ENCODE measurements at places on chromosomes 7 and 10. TPM values are rescaled to one million over a fixed set of nuclear protein-coding genes. Genes with fewer than 3 reads are reported as not detected.

GRCh38 chr7:157860406-157860805 lies 523.6 kb downstream of the DNAJB6 start:
- DNase-seq, result no peak

DNA sequence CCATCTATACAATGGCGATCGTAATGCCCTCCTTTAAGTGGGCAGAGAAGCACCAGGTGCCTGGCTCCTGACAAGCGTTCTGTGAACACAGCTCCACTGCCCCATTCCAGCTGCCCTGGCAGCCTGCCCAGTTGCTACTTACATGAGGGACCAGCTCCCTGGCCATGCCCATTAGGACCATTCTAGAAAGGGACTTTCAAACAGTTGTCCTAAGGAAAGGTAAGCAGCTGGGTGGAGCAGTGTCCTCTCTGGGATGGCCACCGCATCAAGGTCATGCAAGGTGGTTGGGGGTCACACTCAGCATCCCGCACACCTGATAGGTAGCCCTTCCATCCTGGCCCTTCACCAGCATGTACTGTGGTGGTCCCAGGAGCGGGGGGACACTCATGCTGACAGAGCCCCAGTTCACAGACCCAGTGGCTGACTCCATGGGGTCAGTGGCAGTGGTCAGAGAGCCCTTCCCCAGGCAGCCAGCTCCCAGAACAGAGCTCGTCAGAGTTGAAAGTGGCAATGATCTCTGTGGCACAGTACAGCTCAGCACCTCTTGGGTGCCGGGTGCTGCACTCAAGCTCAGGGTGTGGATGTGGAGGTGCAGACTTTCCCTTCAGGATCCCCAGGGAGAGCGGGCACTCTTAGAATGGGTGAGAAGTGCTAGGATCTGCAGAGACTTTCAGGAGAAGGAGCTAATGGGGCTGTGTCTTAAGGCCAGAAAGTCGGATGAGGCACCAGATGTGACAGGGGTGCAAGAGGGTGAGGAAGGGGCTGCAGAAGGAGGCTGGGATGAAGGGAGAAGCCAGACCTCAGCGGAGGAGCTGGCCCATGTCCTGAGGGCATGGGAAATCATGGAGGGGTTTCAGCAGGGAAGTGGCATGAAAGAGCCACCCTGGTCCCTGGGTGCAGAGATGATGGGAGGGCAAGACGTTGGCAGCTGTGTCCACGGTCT lies 10.9 kb downstream of the MMRN2 start:
- peak; percentile 22 for DNase-seq

DNA sequence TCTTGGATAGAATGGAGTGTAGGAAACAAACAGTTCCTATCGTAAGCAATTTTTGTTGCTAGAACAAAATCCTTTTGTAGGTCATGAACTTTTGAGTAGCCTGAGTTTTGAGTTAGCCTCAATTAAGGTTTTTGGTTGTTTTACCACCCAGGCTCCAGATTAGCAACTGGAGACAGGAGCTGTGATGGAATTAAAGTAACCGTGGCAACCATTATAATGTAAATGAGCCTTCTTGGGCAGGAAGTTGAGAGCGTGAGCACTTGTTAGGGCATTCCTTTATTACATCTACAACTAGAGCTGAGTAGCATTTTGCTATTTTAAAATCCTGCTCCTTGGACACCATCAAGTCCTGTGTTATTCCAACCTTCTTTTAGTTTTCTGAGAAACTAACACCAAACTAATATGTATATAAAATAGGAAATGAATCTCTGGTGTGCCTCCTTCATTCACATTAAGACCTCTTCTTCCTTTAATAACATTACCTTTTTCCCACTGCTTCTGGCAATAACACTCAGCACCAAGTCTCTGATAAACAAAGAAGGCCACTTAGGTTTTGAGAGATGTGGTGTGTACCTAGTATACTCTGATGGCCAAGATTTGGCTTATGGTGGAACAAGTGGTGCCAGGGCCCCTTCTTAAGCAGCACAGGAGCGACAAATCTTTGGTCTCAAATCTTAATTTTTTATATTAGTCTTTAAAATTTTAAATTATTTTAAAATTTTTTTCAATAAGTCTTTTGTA lies 34.0 kb downstream of the AHCYL2 start:
- peak; percentile 58 for DNase-seq

DNA sequence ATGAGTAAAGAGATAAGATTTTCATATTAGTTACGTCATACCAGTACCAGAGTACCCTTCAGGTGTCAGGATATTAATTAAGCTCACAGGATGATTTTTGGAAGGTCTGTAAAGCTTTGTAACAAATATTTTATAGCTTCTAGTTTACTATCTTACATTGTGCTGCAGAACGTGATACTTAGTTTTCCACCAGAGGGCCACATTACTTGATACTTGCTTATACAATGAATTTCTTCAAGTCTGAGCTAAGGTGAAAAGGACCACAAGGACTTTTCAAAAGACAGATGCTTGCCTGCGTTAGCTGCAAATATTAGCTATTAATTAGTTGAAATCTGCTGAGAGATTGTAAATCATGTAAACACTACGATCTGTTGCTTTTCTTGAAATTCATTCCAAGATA lies 12.2 kb downstream of the FOXP2 start:
- DNase-seq, result no peak

- DNase-seq, result no peak
Observed at GRCh38 chr7:46879783-46880182, 702.1 kb downstream of the TNS3 start.

The CYP2C18 gene
- 0.09 TPM for total RNA-seq

The TEX47 gene
- total RNA-seq, result not detected

The JCAD gene
- total RNA-seq, result 0.66 TPM

The VSTM2A gene
- total RNA-seq, result 0.11 TPM
